CD4-positive, alpha-beta T cell treated with Interleukin-15 for 1 hour (primary cell): ENCODE measurements at places on chromosomes 12 and 14.

DNA sequence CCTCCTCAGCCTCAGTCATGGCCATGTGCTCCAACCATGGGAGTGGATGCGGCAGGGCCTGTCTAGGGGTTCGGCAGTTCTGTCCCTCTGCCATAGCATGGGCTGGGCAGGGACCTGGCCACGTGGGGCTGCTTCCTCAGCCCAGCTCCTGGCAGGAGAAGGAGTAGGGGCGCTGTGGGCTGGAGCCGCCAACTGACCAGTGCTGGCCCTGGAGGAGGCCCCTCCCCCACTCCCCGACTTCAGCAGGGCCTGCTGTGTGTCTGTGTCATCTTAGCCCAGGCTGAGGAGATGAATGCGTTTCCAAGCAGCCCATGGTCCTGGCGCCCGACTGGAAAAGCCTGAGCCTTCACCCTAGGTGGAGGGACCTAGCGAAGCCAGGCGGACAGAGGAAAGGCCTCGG, 2.7 kb upstream of the PACS2 start:
- DNase-seq: no peak

DNA sequence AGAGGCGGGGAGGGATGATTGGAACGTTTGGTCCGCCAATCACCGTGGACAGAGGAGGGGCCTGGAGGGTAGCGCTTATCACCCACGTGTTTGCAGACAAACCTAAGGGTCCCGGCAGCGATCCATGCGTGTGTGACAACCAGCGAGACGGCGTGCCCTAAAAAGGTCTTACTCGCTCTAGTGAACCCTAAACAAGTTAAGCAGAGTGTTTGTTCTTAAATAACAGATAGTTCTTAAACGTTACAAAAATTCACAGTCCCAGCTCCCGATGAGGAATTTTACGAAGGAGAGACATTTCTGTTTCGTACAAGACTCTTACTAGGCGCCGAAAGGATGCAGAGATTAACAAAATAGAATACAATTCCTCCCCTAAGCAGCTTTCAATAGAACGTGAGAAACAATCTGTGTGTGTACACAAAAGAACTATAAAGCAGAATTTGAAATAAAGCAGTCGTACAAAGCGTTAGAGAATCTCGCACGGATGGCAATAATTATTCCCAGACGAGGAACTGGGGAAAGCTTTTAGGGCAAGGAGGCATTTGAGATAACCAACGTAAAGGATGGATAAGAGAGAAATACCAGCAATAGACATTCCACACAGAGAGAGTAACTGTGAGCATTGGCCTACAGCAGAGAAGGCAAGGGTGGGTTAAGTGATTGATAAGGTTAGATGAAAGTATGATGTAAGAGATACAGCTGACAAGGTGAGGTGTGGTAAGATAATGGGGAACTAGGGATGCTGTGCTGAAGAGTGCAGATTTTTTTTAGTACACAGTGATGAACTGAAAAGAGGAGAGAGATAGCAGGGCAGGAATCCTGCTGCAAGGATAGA, 831 bp upstream of the RPS6KA5 start:
- no peak for DNase-seq

- no peak for DNase-seq
Measured at GRCh38 chr12:104630230-104630670, 173.5 kb downstream of the CHST11 start.

DNA sequence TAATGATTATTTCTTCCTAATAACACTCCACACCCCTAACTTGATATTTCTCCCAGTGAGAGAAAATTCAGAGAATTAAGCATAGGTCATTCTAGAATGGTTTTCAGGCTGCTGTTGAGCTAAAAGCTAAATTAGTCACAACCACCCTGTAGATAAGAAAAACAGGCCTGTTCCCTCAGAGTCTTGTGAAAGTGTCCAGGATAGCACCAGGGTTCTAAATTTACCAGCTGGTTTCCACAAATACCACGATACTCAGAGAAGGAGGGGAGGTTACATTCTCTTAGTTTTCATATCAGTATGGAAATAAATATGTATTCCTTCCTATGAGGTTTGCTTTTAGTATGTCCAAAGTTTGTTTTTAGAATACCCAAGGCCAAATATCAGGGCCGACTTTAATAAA, 66.0 kb upstream of the YARS2 start:
- no peak for DNase-seq

GRCh38 chr12:131829356-131829747, 1.2 kb downstream of the MMP17 start:
- DNase-seq: no peak

GRCh38 chr14:71856199-71856919, 75.9 kb upstream of the RGS6 start:
- DNase-seq: peak; percentile 17

- no peak for DNase-seq
Measured at GRCh38 chr14:26379951-26380350, 217.9 kb downstream of the NOVA1 start.

GRCh38 chr12:57093415-57094207, 4.7 kb downstream of the NAB2 start:
- DNase-seq: peak; percentile 71

DNA sequence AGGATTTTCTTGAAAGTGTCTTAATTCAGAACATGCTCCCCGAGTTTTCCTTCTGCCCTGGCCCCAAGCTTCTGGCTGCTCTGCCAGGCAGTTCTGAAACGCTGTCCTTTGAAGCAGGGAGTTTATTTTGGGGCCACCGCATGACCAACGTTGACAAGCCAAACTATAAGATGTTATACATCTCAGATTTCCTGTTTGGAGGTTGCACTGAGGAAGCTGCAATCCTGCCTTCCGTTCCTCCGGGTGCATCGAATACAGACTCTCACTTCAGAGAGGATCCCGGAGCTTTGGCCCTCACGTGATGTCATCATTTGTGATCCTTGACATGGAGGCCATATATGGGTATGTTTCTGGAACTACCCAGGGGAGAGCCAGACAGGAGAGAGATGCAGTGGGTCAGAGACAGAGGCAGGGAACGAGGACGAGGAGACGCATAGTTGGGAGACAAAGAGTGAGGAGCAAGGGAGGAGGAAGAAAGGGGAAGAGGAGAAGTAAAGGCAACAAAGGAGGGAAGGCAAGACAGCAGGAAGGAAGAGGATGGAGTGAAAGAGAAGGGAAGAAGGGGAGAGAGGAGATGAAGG, at the start of gene ASB2:
Gene ASB2, minus strand, starts transcription at position 94 of the 581 bp plus-strand sequence. CDS start 12,031 bp downstream, outside the sequence.
- DNase-seq: no peak

GRCh38 chr12:27460471-27460978, 14.0 kb downstream of the SMCO2 start:
- no peak for DNase-seq

- DNase-seq: no peak
Measured at GRCh38 chr12:56990648-56991318, 15.6 kb downstream of the ZBTB39 start.

- DNase-seq: no peak
Measured at GRCh38 chr12:72295101-72295500, 22.9 kb downstream of the TRHDE start.

GRCh38 chr14:62436261-62436660, 609.0 kb downstream of the KCNH5 start:
- no peak for DNase-seq

- DNase-seq: no peak
Measured at GRCh38 chr14:74418031-74418430, 8.0 kb downstream of the SYNDIG1L start.

GRCh38 chr12:123150744-123151456, at the start of gene PITPNM2:
Gene PITPNM2, minus strand, starts transcription at chr12:123151090. Its CDS starts 116,500 bp downstream, at chr12:123034590.
- peak; percentile 51 for DNase-seq

DNA sequence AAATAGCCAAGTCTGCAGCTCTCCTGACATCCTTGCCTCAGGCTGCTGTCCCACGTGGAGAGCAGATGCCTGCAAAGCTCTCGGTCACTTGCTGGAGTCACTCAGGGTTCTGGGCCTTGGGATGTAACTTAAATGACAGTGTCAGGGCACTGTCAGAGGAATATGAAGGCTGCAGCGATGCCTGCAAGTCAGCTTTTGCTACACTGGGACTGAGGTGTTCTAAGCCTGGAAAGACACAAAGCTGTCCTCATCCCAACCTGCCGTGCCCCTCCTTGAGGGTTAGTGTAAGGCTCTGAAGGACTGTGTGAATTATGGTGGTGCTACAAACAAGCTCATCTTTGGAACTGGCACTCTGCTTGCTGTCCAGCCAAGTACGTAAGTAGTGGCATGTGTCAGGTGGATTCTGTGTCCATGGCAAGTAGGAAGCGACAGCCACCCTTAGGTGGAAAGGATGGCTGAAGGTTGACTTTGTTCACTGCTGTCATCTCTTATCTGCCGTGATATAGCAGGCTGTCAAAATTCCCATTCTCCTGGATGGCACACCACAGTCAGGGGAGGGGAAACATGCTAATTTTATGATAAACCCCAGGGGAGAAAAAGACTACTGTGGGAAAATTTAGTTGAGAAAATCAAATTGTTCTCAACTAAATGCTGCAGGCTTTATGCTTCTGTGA, 79.9 kb downstream of the DAD1 start:
- DNase-seq: no peak

GRCh38 chr14:50932592-50933495, 11.4 kb downstream of the PYGL start:
- no peak for DNase-seq
